ENCODE measurements at places on chromosomes 16 and 17.

DNA sequence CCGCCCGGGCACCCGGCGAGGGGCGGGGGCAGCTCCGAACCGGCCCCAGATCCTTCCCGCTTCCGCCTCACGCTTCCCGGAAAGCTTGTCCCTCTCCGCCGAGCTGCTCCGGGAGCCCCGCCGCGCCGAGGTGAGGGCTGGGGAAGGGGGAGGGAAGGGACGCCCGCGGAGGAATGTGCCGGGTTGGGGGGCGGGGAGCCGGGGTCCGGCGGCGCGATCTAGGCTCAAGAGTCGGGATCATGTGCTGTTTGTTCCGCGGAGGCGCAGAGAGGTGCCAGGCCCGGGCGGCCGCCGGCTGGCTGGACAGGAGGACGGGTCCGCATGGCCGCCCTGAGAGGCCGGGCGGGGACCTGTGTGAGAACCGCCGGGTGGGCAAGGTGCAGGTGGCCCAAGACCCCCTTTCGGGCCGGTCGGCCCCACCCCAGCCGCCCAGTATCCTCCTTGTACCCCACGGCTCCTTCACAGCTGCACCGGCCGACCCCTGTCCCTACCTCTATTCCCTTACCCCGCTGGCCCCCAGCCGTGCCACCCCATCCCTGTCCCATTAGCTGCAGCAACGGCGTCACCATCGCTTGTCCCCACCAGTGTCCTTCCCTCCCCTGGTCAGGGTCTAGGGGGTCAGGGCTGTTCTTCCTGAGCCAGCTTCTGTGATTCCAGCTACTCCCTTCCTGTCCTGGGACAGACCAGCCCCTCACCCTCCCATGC is 429 bp downstream of the KIF1C start:
- no peak for DNase-seq

- DNase-seq = no peak
Measured at GRCh38 chr17:55614061-55614460, 102.8 kb upstream of the SMIM36 start.

- no peak for DNase-seq
Measured at GRCh38 chr17:32553168-32553567, 66.4 kb downstream of the CDK5R1 start.

- no peak for DNase-seq
Measured at GRCh38 chr17:2227025-2227699, 76.4 kb downstream of the SMG6 start.

DNA sequence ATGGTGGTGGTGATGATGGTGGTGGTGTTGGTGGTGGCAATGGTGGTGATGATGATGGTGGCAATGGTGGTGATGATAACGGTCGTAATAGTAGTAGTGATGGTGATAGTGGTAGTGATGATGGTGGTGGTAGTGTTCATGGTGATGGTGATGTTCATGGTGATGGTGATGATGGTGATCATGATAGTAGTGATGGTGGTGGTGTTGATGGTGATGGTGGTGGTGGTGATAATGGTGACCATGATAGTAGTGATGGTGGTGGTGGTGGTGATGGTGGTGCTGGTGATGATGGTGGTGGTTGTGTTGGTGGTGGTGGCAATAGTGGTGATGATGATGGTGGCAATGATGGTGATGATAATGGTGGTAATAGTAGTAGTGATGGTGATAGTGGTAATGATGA is 68.0 kb downstream of the SOX9 start:
- DNase-seq = no peak

- peak; percentile 6 for DNase-seq
Measured at GRCh38 chr17:9512323-9513168, 63.1 kb downstream of the STX8 start.
